Osteoblast (primary cell): ENCODE measurements at places on chromosomes 13 and 19. TPM values are rescaled to one million over a fixed set of nuclear protein-coding genes. Genes with fewer than 3 reads are reported as not detected.

Gene SIAH3
- not detected in 2 replicates for total RNA-seq

Gene SERPINE3
- not detected in 2 replicates for total RNA-seq

Gene ENOX1
- 5.4 and 7.1 TPM in 2 replicates for total RNA-seq

Gene BSPH1
- total RNA-seq: not detected in 2 replicates

Gene DAND5
- total RNA-seq: not detected in 2 replicates

Gene RFPL4AL1
- total RNA-seq: not detected in 2 replicates

Gene PNMA8C
- under 0.01 and 0.36 TPM in 2 replicates for total RNA-seq

Gene APOE
- total RNA-seq: 44.5 and 46.6 TPM in 2 replicates

DNA sequence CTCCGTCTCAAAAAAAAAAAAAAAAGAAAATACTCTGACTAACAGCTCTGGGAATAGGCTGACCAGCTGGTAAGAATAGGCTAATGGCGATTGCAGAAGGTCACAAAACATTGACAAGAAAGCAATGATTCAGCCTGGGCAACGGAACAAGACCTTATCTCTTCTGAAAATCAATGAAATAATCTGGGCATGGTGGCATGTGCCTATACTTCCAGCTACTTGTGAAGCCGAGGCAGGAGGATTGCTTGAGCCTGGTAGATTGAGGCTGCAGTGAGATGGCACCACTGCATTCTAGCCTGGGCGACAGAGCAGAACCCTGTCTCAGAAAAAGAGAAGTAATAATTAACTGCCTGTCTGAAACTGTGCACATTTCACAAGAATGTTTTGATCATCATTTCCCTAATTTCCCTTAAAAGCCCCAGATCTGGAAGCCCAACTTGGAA, 18.8 kb upstream of the MTRF1 start:
- DNase-seq: no peak

- DNase-seq: no peak
Observed at GRCh38 chr13:94415500-94416237, 63.8 kb downstream of the DCT start.

DNA sequence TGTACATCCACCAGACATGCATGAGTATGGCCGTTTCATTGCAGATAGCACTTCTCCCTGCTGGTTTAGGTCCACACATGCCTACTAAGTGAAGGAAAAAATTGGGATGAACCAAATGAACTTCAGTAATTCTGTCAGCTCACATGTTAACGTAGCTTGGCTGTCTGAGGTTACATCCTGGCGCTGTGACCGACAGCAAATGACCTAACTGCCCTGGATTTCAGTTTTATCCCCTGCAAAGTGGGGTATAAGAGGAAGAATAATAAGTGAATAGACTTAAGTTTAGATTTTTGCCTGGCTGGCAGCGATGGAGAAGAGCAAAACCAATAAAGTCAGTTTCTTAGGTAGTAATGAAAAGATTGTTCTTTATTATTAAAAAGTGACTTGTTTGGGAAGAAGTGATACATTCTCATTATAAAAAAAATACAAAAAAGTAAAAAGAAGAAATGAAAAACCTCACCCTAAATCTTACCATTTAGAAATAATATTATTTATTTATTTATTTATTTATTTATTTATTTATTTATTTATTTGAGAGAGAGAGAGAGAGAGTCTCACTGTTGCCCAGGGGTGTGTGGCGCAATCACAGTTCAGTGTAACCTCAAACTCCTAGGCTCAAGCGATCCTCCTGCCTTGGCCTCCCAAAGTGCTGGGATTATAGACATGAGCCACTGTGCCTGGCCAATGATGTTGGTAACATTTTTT, 4.2 kb upstream of the RNF113B start:
- DNase-seq: no peak

DNA sequence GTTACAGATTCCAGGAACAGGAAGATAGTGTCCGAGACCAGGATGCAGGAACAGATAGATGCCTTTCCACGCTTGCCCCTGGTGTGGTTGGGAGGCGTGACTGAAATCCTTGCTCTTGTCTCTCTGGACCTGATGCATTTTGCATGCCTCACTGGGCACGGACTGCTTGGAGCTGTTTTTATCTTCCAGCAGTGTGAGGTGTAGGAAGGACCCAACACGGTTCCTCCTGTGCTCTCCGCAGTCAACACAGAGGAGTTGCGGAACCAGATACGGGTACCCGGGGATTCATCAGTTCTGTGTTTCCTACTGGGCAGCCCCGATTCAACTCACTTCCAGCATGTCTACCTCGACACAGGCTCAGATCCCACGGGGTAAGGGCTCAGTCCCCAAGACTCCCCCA, 6.5 kb downstream of the DOT1L start:
- peak; percentile 38 for DNase-seq

DNA sequence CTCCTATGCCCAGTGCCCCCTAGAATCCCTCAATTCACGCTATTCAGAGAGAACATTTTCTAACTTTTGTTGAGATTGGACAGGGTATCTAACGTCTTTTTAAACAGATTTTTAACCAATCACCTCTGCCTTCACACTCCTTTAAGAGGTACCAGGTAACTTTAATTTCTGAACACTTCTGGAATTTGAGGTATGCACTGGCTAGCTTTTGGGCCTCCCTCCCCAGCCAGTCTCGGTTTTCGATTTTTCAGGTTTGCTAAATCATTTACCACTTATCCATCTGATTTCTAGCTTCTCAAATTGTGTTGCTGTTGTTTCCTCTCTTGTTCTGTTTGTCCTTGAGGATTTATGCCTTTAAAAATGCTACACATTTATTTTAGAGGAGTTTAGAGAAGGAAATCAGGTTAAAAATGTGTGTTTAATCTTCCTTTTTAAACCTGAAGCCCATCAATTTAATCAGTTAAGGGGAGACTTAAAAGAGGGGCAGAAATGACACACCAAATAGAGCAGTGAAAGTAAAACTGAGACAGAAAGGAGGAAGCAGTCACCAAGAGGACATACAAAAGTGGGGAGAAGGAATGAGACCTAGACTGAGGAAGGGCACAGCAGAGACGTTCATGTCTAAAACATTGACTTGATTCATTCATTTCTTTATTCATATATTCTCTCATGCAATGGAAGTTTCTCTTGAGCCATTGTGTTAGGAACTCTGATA, 139.6 kb upstream of the HTR2A start:
- no peak for DNase-seq

DNA sequence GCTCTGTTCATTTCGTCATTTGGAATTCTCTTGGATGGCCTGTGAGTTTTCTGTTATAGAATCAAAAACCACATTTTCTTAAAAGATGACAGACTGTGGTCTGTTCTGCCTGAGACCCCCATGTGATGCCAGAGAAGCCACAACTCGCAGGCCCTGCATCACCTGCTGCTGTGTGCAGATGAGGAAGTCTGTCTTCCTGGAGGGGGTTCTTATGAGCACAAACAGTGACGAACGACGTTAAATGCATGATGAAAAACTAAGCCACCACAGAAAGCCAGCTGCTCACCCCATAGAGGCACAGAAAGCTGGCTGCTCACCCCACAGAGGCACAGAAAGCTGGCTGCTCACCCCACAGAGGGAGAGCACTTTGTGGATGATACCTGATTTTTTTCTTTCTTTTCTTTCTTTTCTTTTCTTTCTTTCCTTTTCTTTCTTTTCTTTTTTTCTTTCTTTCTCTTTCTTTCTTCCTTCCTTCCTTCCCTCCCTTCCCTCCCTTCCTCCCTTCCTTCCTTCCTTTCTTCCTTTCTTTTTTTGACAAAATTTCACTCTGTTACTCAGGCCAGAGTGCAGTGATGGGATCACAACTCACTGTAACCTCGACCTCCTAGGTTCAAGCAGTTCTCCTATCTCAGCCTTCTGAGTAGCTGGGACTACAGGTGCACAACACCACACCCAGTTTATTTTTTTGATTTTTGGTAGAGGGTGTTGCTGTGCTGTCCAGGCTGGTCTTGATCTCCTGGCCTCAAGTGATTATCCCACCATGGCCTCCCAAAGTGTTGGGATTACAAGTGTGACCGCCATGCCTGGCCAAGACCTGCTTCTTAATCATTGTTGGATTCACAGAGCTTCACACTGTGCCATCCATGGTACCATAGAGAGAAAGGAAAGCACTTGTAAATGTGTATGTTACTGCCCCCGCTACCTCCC, 1191.4 kb downstream of the UQCRFS1 start:
- DNase-seq: no peak

DNA sequence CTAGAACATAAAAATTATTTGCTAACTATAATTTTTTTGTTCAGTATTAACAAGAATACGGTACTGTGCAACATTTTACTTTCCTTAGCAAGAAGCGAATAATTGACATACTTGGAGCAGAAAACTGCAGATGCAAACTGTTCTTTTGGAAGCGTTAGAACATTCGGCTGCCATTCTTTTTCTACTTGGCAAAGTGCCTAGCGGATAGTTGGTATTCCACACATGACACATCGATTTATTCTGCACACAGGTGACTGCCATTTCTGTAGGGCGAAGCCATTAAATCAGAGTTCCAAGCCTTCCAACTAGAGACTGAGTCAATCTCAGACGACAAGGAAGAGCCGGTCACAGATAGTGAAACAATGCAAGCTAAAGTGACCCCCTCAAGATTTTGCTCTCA, 117.4 kb downstream of the TRPC4 start:
- no peak for DNase-seq

GRCh38 chr19:14580623-14581237, 2.2 kb upstream of the CLEC17A start:
- peak; percentile 42 for DNase-seq

DNA sequence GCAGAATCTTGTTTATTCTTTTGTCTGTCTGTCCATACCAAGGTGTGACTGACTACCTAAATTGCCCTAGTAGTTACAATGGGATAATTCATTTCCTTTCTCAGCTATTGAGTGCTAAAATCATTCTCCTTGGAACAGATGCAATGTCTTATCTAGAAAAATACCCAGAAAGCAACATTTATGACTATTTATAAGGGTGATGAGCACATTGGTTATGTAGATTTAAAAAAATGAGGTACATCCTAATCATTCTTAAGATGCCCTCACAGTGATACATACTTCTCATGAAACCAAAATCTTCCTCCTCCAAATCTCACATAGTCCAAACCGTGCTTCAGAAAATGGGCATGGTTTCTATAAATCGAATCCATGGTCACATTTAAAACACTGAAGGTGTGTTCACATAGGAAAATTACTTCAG, 11.6 kb upstream of the UBE2L5 start:
- DNase-seq: peak; percentile 47

DNA sequence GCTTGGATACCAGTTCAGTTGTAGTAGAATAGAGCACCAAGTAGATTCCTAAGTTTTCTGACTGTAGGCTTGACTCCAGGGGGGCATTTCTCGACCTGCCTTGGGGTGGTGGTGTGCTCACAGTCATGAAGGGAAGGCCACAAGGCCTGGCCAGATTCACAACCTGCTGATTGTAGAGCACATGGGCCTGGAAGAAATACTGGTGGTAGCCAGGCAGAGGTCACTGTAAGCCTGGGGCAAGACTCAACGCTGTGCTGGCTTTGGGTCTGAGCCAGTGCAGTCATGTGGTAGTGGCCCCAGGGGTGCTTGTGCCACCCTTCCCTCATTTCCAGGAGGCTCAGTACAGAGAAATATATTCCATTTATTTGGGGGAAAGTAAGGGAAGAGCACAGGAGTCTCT, 832.3 kb upstream of the SLC10A2 start:
- DNase-seq: no peak

DNA sequence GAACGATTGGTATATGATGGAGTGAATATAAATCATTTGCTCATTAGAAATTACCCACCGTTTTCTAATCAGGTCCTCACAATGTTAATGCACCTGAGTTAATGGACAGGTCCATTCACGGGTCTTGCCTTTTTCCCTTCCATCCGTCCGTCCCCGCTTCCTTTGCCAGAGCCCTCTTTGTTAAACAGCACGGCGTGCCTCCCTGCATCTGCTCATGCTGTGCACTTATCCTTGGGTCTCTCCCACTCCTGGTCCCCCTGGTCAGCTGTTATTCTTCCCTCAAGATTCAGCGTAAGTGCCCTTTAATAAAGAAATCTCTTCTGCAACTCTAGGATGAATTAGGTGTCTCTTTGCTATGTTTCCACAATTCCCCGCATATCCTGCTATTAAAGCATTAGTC, 324.5 kb downstream of the DNAJC15 start:
- no peak for DNase-seq

- no peak for DNase-seq
Observed at GRCh38 chr13:44240611-44241145, 132.9 kb upstream of the SERP2 start.

DNA sequence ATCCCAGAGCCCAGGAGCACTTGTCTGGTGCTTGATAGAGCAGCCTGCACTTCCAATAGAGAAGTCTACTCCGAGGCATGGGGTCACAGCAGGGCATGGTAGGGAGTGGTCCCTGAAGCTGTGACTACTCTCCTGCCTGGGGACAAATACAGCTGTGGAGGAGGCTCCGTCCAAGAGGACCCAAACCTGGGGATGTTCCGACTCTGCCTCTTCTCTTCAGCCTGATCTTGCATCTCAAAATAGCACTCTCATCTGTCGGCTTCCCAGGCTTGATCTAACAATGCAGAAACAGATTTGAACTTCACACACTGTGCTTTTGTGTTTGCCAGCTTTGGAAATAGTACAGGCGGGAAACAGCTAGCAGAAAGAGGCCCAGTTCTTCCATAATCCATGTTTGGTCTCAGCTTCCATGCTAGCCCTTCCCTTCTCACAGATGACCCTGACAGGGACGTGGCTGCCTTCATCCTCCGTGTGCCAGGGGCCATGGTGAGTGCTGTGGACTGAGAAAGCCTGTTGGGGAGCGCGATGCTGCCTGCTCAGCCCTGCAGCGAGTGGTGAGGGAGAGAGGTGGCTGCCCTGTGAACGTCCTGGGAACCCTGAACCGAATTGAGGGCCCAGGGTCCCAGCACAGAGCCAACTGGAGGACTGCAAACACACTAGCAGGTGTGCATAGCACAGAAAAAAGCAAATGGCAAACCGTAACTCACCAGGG, 150.3 kb upstream of the GPR12 start:
- DNase-seq: no peak

DNA sequence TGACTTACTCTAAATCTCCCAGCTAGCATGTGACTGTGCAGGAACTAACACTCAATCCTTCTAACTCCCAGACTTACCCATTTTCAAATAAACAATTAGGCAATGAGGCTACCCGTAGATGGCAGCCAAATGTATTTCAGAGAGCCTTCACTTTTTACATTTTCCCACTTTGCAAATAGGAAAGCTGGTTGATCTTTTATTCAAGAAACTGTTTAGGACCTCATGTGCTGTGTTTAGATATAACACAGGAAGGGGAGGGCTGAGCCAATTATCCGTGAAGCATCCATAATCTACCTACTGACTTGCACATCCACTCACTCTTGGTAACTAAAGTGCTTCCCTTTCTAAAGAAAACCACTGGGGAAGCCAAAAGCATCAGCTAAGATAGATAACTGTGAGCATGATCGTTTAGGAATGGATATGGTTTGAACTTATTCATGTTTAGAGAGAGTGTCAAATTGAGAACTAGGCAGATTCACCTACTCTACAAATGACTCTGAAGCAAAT, 33.4 kb downstream of the MBNL2 start:
- no peak for DNase-seq

- DNase-seq: no peak
Observed at GRCh38 chr19:29667901-29668341, 2.7 kb downstream of the PLEKHF1 start.

DNA sequence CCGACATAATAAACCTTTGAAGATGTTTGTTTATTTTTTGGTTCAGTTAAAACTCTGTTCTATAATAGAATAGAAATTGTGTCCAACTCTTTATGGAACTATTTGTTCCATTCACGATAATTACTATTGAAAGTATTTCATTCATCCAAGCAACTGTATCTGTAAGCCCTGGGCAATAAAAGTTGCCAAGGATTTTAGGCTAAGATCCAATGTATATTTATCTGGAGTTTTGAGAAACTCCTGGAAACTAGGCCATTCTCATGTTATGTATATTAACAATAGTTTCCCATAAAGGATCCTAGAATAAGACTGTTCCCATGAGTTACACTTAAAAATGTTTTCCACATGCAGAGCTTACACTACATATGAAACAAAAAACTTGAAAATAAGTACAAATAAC, 261.6 kb downstream of the SLITRK6 start:
- no peak for DNase-seq
